ENCODE measurements at places on chromosomes 5 and 9. TPM values are rescaled to one million over a fixed set of nuclear protein-coding genes. Genes with fewer than 3 reads are reported as not detected.

PCDHGC4 gene
- not detected for total RNA-seq

FREM1 gene
- not detected for total RNA-seq

AGXT2 gene
- total RNA-seq: not detected

- no peak for DNase-seq
Measured at GRCh38 chr9:109115931-109116526, 3.7 kb downstream of the TMEM245 start.

DNA sequence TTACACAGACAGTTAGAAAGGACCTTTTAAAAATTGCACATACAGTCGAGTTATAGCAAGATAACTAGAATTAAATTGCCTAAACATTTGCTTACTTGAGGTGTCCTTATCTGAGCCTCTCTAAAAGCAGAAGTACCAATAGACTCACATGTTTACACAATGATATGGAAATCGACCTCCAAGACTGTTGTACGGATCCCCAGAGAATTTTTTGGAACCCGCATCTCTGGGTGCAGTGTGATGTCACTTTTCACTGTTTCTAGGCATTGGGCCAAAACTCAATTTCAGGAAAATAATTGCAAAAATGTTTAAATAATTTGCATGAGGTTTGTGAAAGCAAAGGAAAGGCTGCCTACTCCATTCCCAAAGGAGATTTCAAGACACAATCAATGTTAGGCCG lies 63.1 kb upstream of the ATG10 start:
- no peak for DNase-seq

DNA sequence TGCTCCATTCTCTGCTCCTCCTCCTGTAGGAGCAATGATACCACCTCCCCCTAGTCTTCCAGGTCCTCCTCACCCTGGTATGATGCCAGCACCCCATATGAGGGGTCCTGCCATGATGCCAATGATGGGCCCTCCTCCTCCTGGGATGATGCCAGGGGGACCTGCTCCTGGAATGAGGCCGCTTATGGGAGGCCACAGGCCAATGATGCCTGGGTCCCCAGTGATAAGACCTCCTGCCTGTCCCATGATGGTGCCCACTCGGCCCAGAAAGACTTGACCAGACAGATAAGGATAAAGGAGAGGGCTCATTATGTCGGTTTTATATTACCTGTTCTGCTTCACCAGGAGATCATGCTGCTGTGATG lies 26.2 kb upstream of the IQGAP2 start:
- no peak for DNase-seq

Data from activated CD4-positive, alpha-beta T cell treated with anti-CD3 and anti-CD28 coated beads, Interleukin-2, amount 10 ng/mL, durations not matched to agents 24 days and 14 days (primary cell).